ENCODE measurements at places on chromosomes 3 and 15.

GRCh38 chr3:50212502-50212901, 7.4 kb downstream of the SLC38A3 start:
- DNase-seq: no peak

GRCh38 chr15:89900849-89901248, 7.1 kb upstream of the AP3S2 start:
- no peak for DNase-seq

- DNase-seq: no peak
Observed at GRCh38 chr3:38563070-38563885, 67.1 kb downstream of the EXOG start.

DNA sequence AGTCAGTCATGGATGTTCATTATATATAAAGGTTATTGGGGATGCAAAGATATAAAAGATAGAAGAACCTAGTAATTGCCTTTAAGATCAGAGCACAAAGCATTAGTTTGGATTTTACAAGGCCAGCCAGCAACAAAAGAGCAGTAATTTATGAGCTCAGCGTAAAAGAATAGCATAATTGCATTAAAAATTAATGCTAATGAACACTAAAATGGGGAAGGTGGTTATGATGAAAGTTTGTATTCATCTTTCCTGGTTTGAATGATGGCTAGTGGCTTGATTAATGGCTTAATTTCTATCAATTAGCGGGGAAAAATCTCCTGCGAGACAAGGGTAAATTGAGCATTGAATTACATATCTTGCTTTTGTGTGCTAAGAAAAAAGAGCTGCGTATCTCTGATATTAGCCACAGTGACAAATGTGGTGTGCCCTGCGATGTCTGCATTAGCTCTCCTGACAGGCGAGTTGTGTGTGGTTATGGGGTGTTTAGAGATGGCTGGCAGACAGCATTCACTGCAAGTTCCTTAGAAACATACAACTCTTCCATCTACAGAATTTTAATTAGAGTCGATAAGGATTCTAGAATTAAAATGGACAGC, 42.8 kb upstream of the MLF1 start:
- no peak for DNase-seq

DNA sequence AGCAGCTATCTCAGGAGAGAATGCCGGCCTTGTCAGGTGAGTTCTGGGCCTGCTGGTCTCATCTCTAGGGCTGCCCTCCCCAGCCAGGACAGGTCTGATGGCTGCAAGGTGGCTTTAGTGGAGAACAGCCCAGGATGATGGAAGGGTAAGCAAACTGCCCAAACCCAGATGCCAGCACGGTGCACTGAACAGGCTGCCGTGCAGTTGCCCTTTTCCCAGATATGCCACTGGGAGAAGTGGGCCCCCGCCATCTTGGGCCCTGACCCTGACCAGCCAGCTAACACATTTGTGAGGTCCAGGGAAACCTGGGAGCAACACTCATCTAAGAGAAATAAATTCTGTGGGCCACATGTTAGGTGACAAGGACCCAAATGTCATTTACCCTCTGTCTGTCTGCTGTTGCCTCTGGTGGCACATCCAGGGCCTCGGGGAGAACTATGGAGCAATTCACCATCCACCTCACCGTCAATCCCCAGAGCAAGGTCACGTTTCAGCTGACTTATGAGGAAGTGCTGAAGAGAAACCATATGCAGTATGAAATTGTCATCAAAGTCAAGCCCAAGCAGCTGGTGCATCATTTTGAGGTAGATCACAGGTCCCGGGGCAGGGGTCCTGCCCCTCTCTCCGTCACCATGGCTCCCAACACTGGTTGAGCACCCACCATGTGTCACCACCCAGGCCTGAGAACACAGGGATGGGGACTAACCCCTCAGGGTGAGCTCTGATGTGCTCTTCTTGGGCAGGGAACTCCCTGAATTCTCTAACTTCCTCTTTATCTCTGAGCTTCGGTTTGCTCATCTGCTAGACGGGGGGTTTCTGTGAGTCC, 1.8 kb downstream of the ITIH1 start:
- no peak for DNase-seq

- no peak for DNase-seq
Observed at GRCh38 chr15:26129852-26130251, 266.7 kb upstream of the ATP10A start.

DNA sequence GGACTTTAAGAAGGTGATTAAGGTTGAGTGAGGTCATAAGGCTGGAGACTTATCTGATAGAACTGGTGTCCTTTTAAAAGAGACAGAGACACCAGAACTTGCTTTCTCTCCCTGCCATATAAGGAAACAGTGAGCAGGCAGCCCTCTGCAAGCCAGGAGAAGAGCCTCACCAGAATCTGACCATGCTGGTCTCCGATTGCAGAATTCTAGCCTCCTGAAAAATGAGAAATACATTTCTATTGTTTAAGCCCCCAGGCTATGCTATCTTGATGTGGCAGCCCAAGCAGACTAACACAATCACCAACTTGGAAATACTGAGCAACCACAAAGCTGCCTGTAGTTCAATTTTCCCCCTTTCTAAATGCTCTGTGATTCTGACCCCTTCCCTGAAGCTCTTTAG, 161.4 kb upstream of the RARB start:
- no peak for DNase-seq

GRCh38 chr3:192042116-192042515, 581.2 kb downstream of the PYDC2 start:
- no peak for DNase-seq

Data from SW 1271 (cell line).